NCI-H2029 treated with DMSO at 0.1 percent for 48 hours (cell line): ENCODE measurements at places on chromosomes 4 and X.

GRCh38 chr4:7990807-7991459 lies 51.3 kb upstream of the AFAP1 start:
- DNase-seq: no peak

DNA sequence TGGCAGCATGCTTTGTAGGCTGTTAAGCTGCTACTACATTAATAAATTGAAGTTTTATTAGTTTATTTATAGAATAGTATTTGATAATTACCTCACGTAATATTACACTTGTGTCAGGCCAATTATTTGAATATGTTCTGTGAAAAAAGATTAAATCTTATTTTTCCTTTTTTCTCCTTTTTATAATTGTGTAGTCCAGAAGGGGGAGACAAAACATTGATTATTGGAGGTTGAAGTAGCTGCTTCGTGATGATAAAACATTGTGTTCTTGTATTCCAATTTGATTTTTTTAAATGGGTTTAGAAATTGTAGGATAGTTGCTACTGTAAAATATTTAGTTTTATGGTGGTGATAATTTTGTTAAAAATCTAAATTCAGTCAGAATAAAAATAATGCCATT lies 85.7 kb downstream of the DIAPH2 start:
- DNase-seq: no peak

GRCh38 chrX:45766981-45767501 lies 566.4 kb upstream of the DIPK2B start:
- DNase-seq: no peak

DNA sequence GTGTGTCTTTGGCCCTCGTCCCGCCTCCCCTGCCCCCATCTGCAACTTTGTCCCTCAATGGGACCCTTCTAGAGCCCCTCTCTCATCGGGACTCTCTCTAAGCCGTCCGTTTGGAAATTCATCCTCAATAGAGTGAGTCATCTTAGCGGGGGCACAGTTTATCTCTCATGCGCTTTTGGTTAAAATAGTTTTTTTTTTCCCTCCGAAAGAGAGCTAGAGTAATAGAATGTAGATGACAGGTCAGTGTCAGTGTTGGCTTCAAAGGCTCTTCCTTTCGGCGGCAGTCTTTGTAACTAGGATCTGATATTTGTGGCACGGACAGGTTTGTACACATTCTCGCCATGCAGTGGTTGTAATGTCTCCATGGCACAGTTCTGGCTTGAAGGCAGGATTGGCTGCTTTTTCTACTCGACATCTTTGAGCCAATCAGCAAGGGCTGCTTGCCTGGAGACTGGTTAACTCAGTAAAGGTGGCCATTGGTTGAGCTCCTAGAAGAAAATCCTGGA lies 989 bp downstream of the N4BP2 start:
- DNase-seq: peak; percentile 95

- no peak for DNase-seq
Measured at GRCh38 chr4:63080934-63081333, 1328.3 kb downstream of the TECRL start.

- no peak for DNase-seq
Measured at GRCh38 chr4:128709268-128709667, 100.2 kb upstream of the JADE1 start.

DNA sequence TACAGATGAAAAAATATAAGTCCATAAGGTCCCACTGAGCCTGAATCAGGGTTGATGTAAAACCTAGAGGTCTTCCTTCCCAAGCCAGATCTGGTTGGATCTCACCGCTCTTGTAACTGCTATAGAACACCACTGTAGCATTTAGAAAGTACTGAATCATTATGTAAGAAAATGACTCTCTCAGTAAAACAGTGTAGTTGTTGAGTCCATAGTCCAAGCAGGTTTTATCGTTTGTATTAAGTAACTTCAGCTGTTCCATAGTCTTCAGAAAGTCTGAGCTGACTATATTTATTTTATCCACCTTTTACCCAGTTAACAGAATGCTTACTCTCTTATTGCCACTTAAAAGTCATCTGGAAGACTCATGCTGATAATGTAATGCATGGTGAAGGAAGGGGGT lies 82.2 kb downstream of the POLA1 start:
- no peak for DNase-seq

- DNase-seq: no peak
Measured at GRCh38 chrX:64379924-64380323, 15.3 kb downstream of the MTMR8 start.

- DNase-seq: no peak
Measured at GRCh38 chr4:54575919-54576318, 81.8 kb upstream of the KIT start.

DNA sequence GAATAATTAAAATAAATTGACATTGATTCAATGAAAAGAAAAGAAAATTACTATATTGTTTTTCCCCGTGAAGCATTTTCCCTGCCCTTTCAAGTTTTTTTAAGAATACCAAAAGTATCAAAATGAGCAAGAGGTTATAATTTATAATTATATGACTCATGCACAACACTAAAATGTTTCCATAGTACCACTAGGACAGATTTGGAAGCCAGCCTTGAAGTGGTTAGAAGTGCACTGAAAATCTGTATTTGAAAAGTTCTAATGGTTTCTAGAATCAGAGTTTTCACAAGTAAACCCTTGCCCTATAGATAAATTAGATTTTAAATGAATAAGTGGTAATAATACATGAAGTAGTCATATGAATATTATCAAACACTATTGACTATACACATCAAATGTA lies 140.9 kb downstream of the HNRNPD start:
- no peak for DNase-seq

GRCh38 chrX:22800360-22800759 lies 199.4 kb upstream of the DDX53 start:
- DNase-seq: no peak

DNA sequence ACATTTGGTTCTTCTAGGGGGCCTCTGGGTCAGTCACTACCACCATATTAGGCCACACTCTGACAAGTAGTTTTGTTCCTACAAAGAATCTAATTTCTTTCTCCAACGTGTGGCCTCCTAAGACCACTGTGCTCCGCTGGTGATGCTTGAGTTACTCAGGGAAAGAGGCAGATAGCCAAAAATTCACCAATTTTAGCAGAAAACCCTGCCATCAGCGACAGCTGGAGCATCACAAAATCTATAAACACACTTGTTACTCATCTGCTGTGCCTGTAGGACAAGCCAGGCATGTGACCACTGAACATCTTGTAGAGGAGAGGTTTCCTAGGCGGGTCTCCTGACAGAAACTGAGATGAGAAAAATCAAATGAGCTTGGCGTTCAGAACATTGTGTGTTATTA lies 105.4 kb downstream of the SYNPO2 start:
- DNase-seq: no peak

- no peak for DNase-seq
Measured at GRCh38 chr4:159706704-159707103, 603.8 kb downstream of the RAPGEF2 start.

DNA sequence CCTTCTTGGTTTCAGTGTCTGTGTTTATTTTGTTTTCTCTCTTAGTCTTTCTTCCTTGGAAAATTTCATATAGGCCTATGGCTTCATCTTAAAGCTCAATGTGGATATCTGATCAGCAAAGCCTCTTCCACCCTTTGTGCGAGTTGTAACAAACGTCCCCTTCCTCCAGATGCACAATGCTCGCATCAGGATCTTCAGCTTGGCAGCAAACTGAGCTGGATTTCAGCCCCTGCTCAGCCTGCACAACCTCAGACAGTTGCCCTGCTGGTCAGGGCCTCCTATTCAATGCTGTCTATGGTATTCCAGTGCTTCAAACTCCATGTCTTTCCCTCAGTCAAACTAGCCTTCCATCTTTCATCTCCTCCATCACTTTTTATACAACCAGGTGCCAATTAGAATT lies 309.4 kb downstream of the ARHGAP24 start:
- DNase-seq: no peak

GRCh38 chr4:173516621-173517524 lies 13.2 kb downstream of the HAND2 start:
- no peak for DNase-seq

GRCh38 chrX:10377427-10377826 lies 220.7 kb downstream of the CLCN4 start:
- DNase-seq: no peak

GRCh38 chr4:148089624-148090023 lies 352.6 kb downstream of the NR3C2 start:
- DNase-seq: no peak

DNA sequence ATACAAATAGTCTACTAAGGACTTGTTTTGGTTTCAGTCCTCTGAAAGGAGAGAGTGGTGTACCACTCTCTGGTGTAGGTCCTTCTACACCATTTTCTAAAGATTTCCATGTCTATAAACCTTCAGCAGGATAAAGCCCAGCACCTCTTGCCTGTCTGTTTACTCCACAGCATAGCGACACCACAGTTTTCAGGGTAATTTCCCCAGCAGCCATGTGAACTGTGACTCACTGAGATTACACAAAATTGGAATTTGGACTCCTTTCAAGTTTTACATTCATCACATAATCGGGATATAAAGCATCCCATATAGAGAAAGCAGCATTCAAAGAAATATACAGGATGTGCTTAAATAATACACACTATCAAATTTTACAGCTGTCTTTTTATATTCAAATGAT lies 229.6 kb downstream of the PRDM5 start:
- no peak for DNase-seq

DNA sequence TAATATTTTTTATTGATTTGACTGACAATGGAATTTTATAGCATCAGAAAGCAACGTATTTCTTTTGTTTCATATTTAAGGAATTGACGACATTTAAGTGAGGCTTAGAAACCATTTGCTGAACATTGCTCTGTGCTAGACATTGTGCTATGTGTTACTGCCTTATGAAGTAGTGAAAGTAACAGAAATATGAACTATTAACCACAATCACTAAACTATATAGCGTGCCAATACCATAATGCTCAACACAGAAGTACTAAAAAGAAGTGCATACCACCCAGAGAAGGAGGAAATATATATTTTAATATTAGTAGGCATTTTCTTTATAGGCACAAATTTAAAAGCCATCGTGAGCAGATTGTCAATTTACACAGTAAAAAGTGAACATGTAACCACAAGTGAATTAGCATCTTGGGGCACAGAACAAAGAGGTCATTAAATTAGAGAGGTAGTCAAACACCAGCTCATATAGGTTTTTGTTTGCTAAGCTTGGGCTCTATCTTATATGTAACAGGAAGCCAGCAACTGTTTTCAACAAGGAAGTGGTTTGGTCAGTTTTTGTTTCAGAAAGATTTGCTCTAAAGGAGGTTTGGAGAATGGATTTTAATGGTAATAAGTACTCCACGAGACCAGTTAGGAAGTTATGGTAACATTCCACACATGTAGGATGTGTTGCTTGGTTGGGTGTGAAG lies 270.7 kb downstream of the GRXCR1 start:
- DNase-seq: no peak

DNA sequence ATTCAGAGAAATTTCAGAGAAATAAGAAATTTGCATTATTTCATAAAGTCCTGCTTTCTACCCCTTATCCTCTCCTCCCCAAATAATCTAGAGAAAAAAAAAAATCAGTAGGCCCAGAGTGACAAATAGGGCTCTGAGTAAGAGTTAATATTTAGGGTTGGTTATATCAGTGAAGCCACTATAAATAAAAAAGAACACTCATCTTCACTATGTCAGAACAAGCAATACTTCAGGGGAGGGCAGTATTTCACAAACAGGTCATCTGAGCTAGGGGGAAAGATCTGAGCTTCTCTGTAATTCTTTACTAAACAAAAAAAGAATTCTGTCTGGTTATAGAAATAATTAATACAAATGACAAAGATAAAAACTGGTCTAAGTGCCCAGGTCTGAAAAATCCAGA lies 39.4 kb downstream of the PDE5A start:
- no peak for DNase-seq

DNA sequence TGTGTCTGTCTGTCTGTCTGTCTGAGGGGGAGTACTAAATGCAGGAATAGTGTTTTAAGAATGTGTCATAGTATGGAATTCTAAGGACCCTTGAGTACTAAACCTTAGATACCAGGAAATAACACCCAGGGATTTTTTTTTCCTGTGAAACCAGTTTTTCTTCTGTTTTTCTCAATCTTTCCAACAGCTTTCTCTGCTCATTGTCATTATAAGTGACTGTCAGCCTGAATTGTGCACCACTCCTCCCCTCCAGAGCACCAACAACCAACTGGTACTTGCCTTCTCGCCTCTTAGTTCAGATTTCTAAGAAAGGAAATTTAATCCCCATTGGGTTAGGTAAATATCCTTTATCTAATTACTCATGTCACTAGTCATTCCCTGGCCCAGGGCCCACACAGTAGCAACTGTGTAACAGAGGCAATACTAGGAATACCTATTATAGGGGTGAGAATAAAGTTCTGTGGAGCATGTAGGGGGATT lies 320.6 kb downstream of the ADGRL3 start:
- no peak for DNase-seq

DNA sequence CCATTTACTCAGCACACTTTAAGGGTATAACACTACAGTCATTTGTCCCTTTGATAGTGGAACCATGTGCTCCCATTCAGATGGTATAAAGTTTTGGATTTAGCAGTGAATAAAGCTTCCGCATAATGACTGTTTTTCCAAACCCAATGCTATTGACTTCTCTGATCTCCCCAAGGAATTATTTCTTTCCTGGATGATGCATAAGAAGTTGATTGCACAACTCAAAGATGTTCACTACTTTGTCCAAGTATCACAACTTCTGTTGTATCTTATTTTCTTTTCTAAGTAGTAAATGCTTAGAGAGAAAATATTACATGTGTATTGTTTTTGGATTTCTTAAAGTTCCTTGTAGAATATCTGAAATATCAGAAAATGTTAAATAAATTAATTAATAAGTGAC lies 300.2 kb downstream of the GPM6A start:
- DNase-seq: no peak

- DNase-seq: no peak
Measured at GRCh38 chr4:126727461-126727860, 905.3 kb upstream of the INTU start.

GRCh38 chr4:145626623-145626982 lies 7.4 kb downstream of the MMAA start:
- no peak for DNase-seq

GRCh38 chrX:6291444-6291843 lies 62.8 kb upstream of the NLGN4X start:
- no peak for DNase-seq

DNA sequence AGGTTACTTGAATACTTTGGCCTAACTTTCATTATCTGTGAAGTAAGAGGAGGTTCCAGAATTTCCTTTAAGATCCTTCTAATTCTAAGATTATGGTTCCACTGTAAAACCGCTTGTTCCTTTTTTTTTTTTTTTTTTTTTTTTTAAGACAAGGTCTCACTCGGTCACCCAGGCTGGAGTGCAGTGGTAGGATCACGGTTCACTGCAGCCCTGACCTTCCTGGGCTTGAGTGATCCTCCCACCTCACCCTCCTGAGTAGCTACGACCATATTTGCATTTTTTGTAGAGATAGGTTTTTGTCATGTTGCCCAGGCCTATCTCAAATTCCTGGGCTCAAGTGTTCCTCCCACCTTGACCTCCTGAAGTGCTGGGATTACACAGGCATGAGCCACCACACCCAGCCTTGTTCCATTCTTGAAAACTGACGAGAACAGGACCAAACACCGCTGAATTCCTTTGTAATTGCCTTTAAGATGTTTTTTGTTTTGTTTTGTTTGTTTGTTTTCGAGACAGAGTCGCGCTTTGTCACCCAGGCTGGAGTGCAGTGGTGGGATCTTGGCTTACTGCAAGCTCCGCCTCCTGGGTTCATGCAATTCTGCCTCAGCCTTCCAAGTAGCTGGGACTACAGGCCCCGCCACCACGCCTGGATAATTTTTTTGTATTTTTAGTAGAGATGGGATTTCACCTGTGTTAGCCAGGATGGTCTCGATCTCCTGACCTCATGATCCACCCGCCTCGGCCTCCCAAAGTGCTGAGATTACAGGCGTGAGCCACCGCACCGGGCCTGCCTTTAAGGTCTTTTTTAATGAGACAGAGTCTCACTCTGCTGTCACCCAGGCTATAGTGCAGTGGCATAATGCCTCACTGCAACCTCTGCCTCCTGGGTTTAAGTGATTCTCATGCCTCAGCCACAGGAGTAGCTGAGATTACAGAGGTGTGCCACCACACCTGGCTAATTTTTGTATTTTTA lies 6.8 kb downstream of the PDS5A start:
- no peak for DNase-seq
